Suppressor macrophage (primary cell): ENCODE measurements at places on chromosomes 5 and 9.
A peak's percentile ranks its signal among the peaks of the same experiment; 100 is the strongest.

GRCh38 chr9:134544388-134545214, 97.0 kb upstream of the COL5A1 start:
- DNase-seq: no peak

- no peak for DNase-seq
Measured at GRCh38 chr5:137192293-137192743, 306.8 kb downstream of the SPOCK1 start.

- peak; percentile 49 for DNase-seq
Measured at GRCh38 chr9:93041108-93041802, 17.2 kb upstream of the SUSD3 start.

GRCh38 chr5:43281840-43282658, 31.2 kb downstream of the HMGCS1 start:
- no peak for DNase-seq

DNA sequence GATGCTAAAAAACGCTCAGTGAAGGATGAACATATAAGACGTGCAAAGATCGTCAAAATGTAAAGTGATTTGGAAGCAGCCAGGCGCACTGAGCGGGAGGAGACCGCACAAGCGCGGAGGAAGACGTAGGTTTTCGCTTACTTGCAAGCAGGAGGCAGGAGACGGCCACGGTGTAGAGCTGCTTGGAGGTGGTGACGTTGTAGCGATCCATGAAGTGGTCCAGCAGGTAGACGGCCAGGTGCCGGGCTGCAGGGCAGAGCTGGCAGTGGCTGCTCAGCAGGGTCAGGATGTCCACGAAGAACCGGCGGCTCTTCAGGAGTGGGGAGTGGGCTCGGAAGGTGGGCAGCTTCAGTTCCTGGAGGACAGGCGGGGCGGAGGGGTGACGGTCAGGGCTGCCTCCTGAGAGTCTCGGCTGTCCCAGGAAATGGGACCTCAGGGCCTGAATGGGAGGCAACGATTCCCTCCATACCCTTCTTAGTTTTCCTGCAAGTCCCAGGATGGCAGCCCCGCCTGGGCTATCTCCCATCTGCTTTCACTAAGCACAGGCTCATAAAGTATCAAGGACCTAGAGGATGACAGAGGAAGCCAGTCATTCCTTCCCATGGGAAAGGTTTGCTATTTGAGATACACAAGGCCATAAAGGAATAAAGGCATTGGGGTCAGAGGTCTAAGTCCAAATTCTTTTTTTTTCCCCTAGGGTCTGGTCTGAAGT, 31.8 kb downstream of the CCNJL start:
- no peak for DNase-seq

DNA sequence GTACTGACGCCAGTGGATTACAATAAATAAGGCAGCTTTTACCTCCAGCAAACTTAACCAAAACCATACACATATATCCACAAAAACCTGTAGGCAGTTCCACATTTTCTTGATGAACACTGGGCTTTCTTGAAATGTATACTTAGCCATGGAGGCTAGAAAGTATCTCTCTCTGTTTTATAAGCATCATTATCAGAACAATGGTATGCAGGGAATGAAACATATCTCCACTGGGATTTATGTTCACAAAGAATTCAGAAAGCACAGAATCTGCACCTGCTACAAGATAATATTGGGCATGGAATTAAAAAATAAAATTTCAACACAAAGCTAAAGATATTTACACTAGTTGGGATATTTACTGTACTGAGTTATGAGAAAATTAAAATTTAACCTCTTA, 126.1 kb upstream of the RASA1 start:
- DNase-seq: no peak

DNA sequence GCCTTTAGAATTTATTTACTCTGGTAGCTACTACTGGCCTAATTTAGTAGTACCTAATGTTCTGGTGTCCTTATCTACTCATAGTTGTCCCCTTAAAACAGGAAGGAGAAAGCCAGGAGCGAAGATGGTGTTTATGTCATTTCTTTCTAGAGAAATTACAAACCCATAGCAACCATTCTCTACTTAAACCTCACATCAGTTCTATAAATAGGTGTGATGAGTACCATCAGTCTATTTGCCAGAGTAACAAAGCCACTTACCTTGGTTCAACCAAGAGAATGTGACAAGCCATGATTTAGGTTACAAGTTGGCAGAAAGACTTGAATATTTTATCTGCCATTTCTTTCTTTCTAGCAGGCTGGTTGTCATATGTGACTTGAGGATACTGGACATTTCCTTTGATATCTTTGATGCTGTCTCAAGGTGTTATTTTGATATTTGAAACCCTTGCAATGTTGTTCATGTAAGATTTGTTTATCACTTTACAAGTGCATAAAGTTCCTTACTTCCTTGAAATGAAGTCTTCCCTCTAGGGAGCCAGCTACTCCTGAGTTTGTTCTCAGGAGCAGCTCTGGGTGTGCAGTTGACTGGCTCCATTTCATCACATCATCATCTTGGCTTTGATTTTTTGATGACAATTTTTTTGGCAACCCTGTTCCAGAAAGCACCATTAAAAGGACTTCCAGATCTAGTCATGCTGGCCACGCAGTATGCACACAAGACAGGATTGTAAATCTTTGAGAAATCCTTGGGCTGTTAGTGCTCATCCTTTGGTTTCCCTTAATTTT, 286.8 kb downstream of the ARHGAP26 start:
- DNase-seq: no peak
